ENCODE measurements at places on chromosomes 1 and 21.

- no peak for DNase-seq
Measured at GRCh38 chr1:38778051-38778450, 81.5 kb downstream of the RRAGC start.

DNA sequence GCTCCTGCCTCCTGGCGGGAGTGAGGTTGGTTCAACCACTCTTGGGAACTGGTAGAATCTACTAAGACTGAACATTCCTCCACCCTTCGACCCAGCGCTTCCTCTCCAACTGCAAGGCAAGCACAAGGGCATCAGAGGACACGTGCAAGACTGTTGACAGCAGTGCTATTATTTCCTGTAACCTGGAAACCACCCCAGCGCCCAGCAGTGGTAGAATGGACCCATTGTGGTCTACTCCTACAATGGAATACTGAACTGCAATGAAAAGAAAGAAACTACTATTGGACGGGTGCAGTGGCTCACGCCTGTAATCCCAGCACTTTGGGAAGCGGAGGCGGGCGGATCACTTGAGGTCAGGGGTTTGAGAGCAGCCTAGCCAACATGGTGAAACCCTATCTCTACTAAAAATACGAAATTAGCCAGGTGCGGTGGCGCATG lies 33.0 kb upstream of the TARDBP start:
- DNase-seq, result no peak

DNA sequence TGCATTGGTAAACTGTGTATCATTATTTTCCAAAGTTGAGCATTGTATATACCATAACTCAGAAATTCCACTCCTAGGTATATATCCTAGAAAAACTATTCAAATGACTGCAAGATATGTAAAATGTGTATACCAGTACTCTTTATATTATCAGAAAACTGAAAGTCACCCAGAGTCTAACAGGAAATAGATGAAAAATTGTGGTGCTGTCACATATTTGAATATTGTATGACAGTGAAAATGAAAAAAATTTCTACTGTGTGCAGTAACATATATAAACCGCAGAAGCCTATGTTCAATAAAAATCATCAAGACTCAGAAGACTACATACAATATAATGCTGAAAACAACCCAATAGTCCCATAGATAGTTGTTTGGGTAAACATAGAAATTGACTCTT lies 74.4 kb upstream of the LYPLAL1 start:
- DNase-seq, result no peak

DNA sequence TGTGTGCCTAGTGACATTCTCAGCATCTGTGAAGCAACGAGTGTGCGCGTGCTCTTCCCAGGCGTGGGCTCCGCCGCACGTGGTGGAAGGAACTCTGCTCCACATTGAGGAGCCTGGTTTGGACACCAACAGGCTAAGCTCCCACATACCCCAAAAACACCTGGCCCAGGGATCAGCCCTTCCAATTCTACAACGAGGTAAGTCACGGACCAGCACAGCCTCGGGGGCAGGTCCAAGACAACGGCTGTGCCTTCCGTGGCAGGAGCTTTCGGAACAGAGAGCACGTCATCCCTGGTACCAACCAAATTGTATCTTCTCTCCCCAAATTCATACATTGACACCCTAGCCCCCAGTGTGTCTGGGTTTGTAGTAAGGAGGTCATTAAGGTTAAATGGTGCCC lies 27.2 kb upstream of the PDE9A start:
- DNase-seq, result no peak

GRCh38 chr1:4129693-4130092 lies 229.6 kb upstream of the C1orf174 start:
- DNase-seq, result no peak

DNA sequence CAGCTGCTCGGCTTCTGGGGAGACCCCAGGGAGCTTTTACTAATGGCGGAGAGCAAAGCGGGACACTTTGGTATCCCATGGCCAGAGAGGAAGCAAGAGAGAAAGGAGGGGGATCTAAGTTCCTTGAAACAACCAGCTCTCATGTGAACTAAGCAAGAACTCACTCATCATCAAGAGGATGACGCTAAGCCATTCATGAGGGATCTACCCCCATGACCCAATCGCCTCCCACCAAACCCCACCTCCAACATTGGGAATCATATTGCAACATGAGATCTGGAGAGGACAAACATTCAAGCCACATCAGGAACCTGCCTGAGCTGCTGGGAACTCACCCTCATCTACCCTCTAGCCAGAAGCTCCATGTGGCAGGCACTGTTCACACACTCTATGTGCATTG lies 372.1 kb upstream of the RUNX1 start:
- no peak for DNase-seq

DNA sequence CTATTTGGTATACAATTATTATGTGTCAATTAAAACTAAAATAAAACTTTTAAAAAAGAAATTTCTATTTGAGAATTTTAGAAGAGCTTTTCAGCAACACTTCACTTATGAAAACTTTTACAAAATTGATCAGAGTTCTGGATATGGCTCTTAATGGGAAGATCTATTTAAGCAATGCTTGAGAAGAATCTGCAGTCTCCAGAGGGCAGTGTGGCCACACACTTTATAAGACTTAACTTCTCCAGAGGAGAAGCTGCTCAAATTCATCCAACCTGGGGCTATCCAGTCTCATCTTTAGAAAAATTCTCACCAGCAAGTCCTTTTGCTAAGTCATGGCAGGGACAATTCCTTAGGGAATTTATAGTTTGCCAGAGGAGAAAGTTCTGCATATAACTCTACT lies 25.2 kb upstream of the AGO1 start:
- DNase-seq, result no peak

GRCh38 chr21:27346041-27346448 lies 379.2 kb upstream of the ADAMTS5 start:
- DNase-seq, result no peak

DNA sequence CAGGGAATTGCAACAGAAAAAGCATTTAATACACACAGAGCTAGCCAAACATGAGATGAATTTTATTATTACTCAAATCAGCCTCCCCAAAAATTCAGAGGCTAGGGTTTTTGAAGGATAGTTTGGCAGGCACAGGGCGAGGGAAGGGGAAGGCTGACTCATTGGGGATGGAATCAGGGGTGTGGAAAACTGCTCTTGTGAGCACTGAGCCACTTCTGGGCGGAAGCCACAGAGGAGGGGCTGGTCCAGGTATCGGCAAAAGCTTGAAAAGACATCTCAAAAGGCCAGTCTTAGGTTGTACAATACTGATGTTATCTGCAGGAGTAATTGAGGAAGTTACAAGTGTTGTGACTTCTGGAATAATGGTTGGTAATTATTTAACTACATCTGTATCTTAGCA lies 109.4 kb downstream of the TLR5 start:
- DNase-seq, result no peak

DNA sequence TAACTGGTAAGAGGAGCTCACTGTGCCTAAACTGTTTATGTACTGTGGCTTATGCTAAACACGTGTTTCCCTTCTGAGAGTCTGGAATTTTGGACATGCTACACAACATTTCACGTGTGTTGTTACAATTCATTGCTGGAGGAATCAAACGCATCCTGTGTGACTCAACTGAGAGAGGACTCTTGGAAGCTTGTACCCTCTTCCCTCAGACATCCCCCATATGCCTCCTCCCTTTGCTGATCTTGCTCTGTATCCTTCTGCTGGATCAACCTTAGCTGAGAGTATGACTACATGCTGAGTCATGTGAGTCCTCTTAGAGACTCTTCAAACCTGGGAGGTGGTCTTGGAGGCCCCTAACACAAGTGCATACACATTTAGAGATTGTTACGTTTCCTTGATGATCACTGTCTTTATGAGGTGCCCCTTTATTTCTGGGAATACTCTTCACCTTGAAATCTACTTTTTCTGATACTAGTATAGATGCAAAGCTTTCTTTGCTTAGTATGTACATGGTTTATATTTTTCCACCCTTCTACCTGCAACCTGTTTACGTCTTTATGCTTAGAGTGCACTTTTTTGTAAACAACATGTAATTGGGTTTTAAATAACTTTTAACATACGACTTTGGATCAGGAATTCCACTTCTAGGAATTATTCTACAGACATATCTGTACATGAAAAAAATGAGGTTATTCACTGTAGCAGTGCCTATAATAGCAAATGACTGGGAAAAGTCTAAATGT lies 8.7 kb downstream of the NPHP4 start:
- no peak for DNase-seq

DNA sequence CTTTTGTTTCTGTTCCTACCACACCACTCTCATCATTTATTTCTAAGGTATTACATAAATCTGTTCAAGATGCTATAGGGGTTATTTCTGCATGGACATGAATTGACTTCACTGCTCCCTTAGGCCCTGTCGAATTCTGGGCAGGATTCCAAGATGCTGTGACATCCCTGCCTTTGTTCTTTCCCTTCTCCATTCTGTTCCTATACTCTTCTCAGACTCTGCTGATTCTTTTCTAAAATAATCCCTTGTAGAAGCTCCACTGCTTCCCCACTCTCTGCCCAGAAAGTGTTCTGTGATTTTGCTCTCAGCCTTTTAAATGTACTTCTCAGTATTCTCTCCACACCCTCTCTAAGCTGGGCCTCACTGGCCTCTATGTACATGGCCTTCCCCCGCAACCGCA lies 99.2 kb downstream of the PHTF1 start:
- DNase-seq, result no peak

DNA sequence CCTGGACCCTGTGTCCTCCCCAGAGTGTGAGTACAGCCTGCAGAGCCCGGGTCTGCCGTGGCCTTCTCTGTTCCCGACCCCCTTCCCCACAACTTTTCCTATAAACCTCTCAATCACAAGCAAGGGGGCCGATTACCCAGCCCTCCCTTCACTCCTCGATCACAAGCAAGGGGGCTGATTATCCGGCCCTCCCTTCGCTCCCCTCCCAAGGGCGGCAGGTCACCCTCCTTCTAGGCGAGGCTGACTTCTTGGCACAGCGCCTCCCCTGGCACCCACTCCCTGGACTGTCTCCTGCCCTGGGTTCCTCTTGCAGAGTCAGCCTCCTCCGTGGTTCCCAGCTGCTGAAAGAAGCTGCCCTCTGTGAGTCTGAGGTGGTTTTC lies 12.3 kb upstream of the LDLRAP1 start:
- DNase-seq, result no peak

GRCh38 chr1:24501371-24502064 lies 1.1 kb upstream of the RCAN3 start:
- DNase-seq, result no peak

DNA sequence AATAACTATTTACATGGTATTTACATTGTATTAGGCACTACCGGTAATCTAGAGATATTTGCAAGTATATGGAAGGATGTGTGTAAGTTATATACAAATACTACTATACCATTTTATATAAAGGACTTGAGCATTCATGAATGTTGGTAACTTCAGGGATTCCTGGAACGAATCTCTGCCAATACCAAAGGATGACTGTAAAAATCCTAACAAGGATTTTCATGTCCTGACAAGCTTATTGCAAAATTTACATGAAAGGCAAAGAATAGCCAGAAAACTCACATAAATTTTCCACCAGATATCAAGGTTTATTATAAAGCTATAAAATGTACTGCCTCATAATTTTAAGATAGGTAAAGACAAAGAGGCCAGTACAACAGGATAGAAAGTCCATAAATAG lies 325.2 kb upstream of the NRIP1 start:
- DNase-seq, result no peak

- DNase-seq, result no peak
Measured at GRCh38 chr1:189929501-189930099, 548.1 kb downstream of the BRINP3 start.

- DNase-seq, result no peak
Measured at GRCh38 chr1:80248886-80249285, 1242.4 kb upstream of the ADGRL4 start.

GRCh38 chr1:192122668-192123067 lies 35.6 kb upstream of the RGS18 start:
- DNase-seq, result no peak

GRCh38 chr1:18304151-18304869 lies 176.4 kb upstream of the KLHDC7A start:
- no peak for DNase-seq

DNA sequence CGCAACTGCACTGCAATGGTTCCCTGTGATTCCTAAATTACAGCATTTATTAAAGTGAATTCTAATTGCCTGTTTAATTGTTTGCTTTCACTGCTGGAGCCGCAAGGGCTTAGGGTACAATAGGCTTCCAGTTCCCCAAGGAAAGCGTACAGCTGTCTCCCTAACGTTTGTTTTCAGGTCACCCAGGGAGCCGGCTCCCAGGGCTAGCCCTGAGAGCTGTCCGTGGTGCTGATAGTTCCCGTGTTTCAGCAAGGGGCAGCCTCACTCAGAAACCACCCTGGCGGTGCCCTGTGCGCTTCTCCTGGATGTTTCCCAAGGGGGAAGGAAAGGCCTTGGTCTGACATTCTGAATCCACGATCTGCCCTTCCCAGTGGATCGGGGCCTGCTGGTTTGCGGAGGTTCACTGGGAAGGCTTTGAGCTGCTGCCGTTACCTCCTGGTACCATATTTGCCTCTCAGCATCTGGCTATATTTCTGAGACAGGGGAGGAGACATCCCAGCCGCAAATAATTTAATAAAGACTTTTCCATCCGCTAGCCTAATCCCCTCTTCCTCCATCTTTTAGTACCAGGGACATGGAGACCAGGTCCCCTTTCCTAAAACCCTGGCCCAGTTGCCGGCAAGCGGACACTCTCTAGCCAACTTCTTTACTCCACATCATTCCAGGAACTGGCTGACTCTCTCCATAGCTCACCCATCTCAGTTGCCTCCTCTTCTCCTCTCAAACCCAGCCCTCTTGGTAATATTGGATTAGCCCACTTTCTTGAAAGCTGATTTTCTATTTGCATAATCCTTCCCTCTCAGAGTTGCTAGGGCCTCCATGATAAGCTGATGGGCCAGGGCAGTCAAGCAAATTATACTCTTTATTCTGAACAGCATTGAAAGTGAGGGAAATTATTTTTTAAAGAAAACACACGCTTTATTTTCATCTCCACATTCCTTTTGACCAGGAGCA lies 149.0 kb downstream of the IGSF21 start:
- no peak for DNase-seq

GRCh38 chr1:80893115-80893514 lies 907.6 kb upstream of the ADGRL2 start:
- no peak for DNase-seq

DNA sequence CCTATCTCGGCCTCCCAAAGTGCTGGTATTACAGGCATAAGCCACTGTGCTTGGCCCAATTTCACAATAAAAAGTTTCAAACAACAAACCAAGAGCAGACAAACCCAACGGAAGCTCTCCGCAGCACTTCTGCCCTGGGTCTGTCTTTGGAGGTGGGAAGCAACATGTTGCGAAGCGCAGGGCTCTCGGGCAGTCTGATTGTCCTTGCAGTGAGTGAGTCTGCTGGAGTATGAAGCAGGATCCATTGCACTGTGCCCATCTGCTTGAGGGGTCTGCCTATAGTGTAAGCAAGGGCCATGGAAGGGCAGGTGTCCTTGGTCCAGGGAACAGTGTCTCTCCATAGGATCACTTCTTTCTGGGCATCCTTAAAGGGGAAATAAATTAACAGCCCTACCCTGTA lies 14.6 kb upstream of the PARP1 start:
- DNase-seq, result no peak

- no peak for DNase-seq
Measured at GRCh38 chr1:193156117-193156821, 30.1 kb downstream of the B3GALT2 start.
